Glutamatergic neuron (in vitro differentiated cells): ENCODE measurements at places on chromosomes 3 and 15. TPM values are rescaled to one million over a fixed set of nuclear protein-coding genes. Genes with fewer than 3 reads are reported as not detected.

Gene ITIH3
- not detected for total RNA-seq

Gene SYNPR
- total RNA-seq = 6.1 TPM

Gene GALNT15
- 0.39 TPM for total RNA-seq

Gene SPSB4
- total RNA-seq = 98.4 TPM

Gene ILDR1
- total RNA-seq = not detected

Gene TMEM266
- 1.3 TPM for total RNA-seq

Gene TYRO3
- total RNA-seq = 5.1 TPM

Gene FAN1
- 22.9 TPM for total RNA-seq

Gene RASGRP1
- not detected for total RNA-seq

Gene MCF2L2
- 18.1 TPM for total RNA-seq

Gene ETFA
- total RNA-seq = 144 TPM

Gene LYZL4
- not detected for total RNA-seq

Gene HACD2
- 6.9 TPM for total RNA-seq

Gene DNAH12
- 0.22 TPM for total RNA-seq

Gene RASGRF1
- total RNA-seq = 0.32 TPM

Gene GOLGA8T
- not detected for total RNA-seq

Gene CEP70
- 15.7 TPM for total RNA-seq

Gene MAP1A
- 301 TPM for total RNA-seq

Gene GABRB3
- 287 TPM for total RNA-seq

Gene WDR5B
- total RNA-seq = 3.4 TPM

Gene HIGD2B
- total RNA-seq = not detected

Gene SLC22A13
- total RNA-seq = 1.5 TPM

Gene PEX5L
- 41.0 TPM for total RNA-seq

Gene TUSC7
- not detected for total RNA-seq

Gene GPR160
- not detected for total RNA-seq

Gene MRAS
- total RNA-seq = 41.5 TPM

Gene LRRC3B
- 1.9 TPM for total RNA-seq

Gene FBN1
- total RNA-seq = 12.6 TPM

Gene POMGNT2
- 31.1 TPM for total RNA-seq

Gene CX3CR1
- total RNA-seq = not detected

Gene ACTRT3
- 1.8 TPM for total RNA-seq

Gene CCK
- total RNA-seq = not detected

Gene CCDC39
- not detected for total RNA-seq

Gene PTPRG
- total RNA-seq = 52.1 TPM

Gene CHDH
- 0.61 TPM for total RNA-seq

Gene KCNH8
- total RNA-seq = 30.9 TPM

Gene CDHR4
- total RNA-seq = not detected

Gene GOLGA8R
- total RNA-seq = not detected

Gene FSD2
- not detected for total RNA-seq

Gene LRRC31
- not detected for total RNA-seq

Gene GOLGA6A
- total RNA-seq = 0.83 TPM

Gene PKM
- 949 TPM for total RNA-seq

Gene CLDN18
- not detected for total RNA-seq

Gene PRR20G
- not detected for total RNA-seq

Gene GOLGA8B
- 161 TPM for total RNA-seq

Gene ZNF774
- total RNA-seq = 6.7 TPM

Gene TRH
- 1.7 TPM for total RNA-seq

Gene PAK6
- total RNA-seq = not detected

Gene NRG4
- total RNA-seq = not detected
